CD4-positive, alpha-beta T cell treated with Interleukin-6 for 4 hours (primary cell): ENCODE measurements at places on chromosomes 12 and 14.
A peak's percentile ranks its signal among the peaks of the same experiment; 100 is the strongest.

DNA sequence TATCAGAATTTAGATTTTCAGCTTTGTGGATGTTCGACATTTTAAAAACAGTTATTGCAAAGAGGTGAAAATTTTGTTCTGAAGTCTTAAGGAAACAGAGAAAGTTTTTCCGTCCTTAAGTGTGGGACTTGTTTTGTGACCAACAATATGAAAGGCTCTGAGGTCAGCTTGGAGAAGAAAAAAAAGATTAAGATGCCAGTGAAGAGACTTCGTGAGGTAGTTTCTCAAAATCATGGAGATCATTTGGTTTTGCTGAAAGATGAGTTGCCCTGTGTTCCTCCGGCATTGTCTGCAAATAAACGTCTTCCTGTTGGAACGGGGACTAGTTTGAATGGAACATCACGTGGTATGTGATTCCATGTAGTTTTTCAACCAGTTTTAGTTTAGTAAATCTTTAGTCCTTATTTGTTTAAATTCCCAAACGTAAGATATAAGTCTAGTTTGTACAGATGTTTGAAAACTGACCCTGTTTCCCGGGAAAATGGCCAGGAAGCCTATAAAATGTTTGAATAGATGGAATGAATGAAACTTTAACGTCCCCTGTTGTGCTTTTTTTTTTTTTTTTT, 682 bp downstream of the KIAA0586 start:
- peak; percentile 22 for DNase-seq

DNA sequence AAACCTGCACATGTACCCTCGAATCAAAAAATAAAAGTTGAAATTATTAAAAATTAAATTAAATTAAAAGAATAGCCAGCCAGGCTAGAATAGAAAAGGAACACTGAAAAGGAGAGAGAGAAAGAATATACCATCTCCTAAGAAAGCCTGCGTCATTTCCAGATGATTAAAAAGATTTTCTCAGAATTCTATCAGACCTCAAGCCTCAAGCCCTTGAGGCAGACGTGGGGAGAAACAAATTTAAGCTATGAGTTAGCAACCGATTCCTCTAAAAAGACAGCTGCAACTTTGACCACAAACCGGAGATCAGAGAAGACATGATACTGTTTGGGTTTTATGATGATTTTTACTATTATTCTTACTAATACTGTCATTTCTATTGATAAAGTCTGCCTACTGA, 138.3 kb downstream of the KSR2 start:
- DNase-seq, result no peak

- DNase-seq, result no peak
Observed at GRCh38 chr14:69567563-69567962, 7.1 kb downstream of the CCDC177 start.

GRCh38 chr12:111407377-111408115, 1.8 kb downstream of the SH2B3 start:
- DNase-seq, result no peak

- DNase-seq, result peak; percentile 6
Observed at GRCh38 chr12:29149691-29150281, 708 bp downstream of the FAR2 start.

DNA sequence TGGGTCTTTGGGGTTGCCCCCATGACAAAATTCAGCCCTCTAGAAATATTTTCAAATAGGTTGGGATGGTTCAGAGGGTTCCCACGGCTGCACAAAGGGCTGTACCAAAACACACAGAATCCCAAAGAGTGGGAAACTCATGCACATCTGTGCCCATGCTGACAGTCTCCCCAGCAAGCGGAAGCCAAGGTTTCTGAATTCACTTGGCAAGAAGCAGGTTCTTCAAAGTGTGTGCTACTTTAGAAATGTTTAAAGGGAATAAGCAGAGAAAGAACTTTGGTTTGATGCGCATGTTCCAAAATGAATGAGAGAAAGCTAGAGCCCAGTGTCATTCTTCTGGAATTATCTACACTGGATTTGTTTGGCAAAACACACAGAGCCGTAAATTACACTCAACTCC, 46.7 kb downstream of the FOXN3 start:
- DNase-seq, result no peak

- DNase-seq, result no peak
Observed at GRCh38 chr14:63910583-63911363, 58.0 kb downstream of the SYNE2 start.

DNA sequence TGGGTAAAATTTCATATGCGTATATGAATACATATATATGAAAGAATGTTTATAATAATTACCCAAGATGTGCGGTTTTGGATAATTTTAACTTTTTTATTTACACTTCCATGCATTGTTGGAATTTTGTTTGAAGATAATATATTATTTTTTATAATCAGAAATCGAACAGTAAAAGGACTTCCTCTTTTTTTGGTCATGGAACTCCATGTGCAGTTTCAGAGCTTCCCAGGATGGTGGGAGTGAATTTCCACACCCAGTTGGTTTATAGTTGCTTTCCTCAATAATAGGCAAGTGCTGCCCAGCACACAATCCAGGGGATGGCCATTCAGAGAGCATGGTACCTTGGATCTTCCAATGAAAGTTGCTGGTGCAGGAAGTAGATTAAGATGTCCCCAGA, 6.3 kb upstream of the EMP1 start:
- no peak for DNase-seq

DNA sequence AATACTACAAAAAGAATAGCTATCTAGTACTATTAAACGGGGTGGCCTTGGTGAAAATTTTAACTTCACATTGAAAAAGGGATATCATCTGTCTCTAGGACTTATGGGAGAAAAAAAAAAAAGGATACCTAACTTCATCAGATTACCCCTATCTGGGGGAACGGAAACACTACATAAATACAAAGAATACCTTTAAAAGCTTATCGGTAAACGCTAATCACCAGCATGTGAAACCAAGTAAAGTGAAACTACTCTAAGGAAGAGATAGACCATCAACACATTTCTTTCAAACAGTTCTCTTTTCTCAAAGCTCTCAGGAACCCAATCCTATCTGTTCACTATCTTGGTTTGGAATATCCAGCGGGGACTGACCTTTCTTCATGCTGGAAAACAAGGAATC, 3.5 kb downstream of the KICS2 start:
- no peak for DNase-seq

- no peak for DNase-seq
Observed at GRCh38 chr12:104738776-104739642, 219.1 kb downstream of the SLC41A2 start.

DNA sequence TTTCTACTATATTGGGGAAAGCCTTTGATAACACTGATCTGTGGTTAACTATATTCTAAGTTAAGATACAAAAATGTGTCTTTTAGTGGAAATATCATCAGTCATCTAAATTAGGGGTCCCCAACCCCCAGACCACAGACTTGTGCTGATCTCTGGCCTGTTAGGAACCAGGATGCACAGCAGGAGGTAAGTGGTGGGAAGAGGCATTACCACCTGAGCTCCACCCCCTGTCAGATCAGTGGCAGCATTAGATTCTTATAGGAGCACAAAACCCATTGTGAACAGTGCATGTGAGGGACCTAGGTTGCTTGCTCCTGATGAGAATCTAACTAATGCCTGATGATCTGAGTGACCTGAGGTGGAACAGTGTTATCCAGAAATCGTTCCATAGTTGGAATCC, 28.3 kb upstream of the LIN7A start:
- DNase-seq, result no peak

GRCh38 chr12:83537428-83538053, 850.8 kb downstream of the TMTC2 start:
- DNase-seq, result no peak

GRCh38 chr12:121893961-121894460, 5.4 kb downstream of the PSMD9 start:
- peak; percentile 37 for DNase-seq

- DNase-seq, result no peak
Observed at GRCh38 chr14:55545779-55546178, 34.2 kb upstream of the KTN1 start.

GRCh38 chr14:37600880-37601741, 5.7 kb downstream of the TTC6 start:
- DNase-seq, result no peak

- DNase-seq, result no peak
Observed at GRCh38 chr12:101925935-101926334, 48.6 kb downstream of the DRAM1 start.

DNA sequence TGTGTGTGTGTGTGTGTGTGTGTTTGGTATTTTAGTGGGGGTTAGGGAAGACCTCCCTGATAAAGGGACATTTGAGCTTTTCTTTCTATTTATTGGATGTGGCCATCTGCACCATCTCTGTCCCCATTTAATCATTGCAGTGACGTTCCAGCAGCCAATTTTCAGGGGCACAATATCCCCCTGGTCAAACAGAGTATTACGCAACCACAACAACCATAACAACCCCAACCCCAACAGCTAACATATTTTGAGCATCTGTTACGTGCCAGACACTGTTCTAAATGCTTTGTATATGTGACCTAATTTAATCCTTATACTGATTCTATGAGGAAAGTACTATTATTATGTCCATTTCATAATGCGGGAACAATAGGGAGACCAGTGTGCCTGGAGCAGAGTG, 87.4 kb downstream of the TTC8 start:
- DNase-seq, result no peak

GRCh38 chr14:53663709-53664108, 292.9 kb downstream of the BMP4 start:
- no peak for DNase-seq

- no peak for DNase-seq
Observed at GRCh38 chr14:101927859-101928258, 36.5 kb upstream of the DYNC1H1 start.

- DNase-seq, result no peak
Observed at GRCh38 chr14:57495416-57495815, 1.8 kb upstream of the CCDC198 start.

DNA sequence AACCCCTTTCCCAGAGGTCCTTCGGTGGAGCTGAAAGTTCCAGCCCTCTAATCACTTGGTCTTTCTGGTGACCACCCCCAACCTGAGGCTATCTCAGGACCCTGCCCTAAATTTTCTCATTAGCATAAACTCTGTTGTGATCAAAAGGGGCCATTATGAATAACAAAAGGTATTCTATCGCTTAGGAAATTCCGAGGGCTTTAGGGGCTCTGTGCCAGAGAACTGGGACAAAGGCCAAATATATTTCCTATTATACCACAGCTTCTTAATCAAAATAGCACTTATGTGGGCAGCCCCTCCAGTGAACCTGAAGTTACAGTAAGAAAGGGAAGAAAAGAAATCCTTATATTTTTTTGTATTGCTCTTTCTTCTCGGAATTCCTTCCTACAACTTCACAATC, 125.3 kb upstream of the NPAS3 start:
- no peak for DNase-seq

- DNase-seq, result no peak
Observed at GRCh38 chr12:119748497-119748896, 80.6 kb downstream of the PRKAB1 start.

DNA sequence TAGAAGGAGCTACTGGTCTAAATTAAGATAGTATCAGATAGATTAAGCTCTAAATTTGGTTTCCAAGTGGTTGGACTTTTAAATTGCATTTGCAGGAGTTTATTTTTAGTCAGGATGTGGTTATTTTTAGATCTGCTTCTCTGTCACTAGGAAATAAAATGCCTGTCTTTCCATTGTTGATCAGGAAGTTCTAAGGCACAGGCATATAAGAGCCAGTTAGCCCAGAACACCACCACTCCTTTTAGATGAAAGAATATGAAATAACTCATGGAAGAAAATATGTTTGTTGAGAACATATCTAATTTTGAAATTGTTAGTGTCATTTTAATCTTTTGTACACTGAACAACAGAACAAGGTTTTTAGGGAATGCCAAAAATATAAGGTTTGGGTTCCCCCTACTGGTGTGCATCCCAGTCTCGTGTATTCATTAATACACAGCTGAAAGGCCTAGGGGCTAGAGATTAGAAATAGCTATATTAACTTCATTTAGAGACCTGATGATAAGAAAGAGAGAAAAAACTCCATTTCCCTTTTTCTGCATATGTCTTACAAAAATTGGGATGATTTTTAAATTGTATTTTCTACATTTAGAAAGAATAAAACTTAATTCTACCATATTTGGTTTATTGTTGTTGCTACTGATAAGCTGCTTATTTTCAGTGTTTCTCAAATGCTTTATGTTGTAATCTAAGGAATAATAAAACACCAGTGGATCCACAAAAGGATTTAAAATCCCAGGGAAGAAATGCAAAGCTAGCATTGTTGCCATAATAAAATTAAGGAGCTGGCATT, 67.2 kb downstream of the RIC8B start:
- peak; percentile 56 for DNase-seq

DNA sequence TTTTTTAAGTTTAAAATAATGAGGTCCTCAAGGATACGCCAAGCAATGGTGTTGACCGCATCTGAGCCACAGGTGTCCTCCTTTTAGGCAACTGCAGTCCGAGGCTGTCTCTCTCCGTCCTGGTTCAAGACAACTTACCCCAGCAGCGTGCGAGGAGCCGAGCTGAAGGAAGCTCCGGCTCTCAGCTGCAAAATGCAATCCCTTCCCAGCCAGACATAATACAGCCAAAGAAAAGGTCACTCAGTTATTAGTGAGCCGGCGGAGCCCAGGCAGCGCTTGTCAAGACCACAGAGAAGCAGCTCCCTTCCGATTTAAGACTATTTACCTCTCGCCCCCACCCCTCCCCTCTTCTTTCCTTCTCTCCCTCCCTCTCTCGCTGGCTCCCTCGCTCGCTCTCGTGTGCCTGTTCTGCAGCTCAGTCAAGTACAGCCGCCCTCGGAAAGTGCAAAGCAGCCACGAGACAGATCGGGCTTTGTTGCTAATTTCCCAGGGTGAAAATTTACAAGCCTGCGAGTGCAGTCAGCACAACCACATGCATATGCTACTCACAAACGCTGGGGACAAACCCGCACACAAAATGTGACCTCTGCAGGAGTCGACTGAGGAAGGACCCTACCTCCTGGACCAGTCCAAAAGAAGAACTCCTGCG, 363 bp upstream of the LMO3 start:
- no peak for DNase-seq

GRCh38 chr14:90475298-90475697, 78.5 kb downstream of the CALM1 start:
- DNase-seq, result no peak

GRCh38 chr12:2161473-2161872, 108.7 kb downstream of the CACNA1C start:
- no peak for DNase-seq

GRCh38 chr12:5328669-5329517, 103.0 kb upstream of the NTF3 start:
- DNase-seq, result no peak

DNA sequence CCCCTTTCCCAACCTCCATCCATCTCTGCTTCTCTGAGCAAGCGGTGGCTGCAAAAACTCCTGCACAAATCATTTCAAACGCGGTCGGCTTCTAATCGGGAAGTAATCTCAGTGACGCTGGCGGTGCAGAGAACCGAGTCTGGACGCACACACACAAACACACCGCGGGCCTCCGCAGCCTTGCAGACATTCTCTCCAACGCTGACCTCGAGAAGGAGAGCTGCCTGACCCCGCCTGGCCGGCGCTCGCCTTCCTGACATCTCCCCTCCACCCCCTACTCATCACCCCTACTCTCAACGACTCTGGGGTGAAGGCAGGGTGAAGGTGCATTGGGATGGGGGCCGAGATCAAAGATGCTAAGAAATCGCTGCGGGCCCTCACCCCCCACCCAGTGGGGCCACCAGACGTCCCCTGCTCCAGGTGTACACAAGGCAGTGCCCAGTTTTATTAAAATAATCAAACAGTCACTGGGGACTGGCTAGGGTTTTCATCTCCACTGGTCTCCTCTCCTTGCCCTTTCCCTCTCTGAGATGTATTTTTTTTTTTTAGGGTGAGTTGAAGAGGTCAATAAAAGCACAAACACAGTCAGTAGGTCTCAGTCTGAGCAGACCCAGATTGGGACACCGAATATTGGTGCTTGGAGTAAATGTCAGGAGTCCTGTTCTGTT, 506 bp upstream of the TBX5 start:
- no peak for DNase-seq

GRCh38 chr14:76828339-76829012, 2.3 kb downstream of the LRRC74A start:
- no peak for DNase-seq
